MCF 10A (cell line): ENCODE measurements at places on chromosomes 4 and X. TPM values are rescaled to one million over a fixed set of nuclear protein-coding genes. Genes with fewer than 3 reads are reported as not detected.

GPR173 gene
- total RNA-seq, result 1.3 TPM in 2 replicates

SOD3 gene
- not detected in 2 replicates for total RNA-seq

CT47B1 gene
- total RNA-seq, result not detected in 2 replicates

DRD5 gene
- total RNA-seq, result not detected in 2 replicates

TCEAL3 gene
- total RNA-seq, result 15.1 and 18.9 TPM in 2 replicates

LRIT3 gene
- total RNA-seq, result 0.22 and 0.35 TPM in 2 replicates

SSX4 gene
- not detected in 2 replicates for total RNA-seq

EMCN gene
- total RNA-seq, result not detected in 2 replicates

DNA sequence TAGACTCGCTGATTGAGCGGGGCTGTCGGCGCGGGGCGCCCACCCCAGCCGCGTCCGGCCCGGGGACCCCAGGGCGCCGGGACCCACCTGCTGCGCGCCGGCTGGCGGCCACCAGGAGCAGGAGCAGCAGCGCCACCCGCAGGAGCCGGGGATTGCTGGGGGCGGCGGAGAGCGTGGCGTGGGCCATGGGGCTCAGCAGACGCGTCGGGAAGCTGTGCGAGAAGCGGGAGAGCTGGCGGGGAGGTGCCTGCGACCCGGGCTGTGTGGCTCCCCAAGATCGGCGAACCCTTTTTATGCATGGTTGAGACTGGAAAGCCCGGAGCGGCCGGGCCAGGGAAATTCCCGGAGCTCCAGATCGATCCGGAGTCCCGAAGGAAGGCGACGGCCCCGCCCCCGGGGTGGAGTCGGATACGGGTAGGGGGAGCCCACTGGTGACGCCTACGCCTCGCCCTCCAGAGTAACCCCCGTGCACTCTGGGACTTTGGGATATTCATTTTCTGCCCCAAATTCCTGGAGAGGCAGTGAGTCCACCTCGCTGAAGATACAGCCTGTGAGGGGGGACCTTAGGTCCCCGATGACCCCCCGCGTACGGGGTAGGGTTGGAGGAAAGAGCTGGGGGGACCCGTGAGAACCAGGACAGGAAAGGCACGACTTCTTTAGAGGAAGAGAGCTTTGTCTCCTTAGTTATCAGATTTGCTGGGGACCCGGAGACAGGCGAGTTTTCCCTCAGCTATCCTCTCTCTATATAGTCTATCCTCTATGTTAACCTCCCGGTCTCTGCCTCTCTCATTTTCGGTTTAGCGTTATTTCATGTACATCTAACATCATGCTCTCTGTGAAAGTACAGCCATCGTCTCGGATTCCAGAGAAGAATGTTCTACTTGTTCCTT is at the start of gene CXCL3:
Gene CXCL3, minus strand, starts transcription at position 265 of the 890 bp plus-strand sequence. Its CDS starts 78 bp downstream, at position 187.
- peak; percentile 64 for DNase-seq

- DNase-seq, result peak; percentile 43
These were observed 19.3 kb upstream of the MSMO1 start for GRCh38 chr4:165308166-165308565.

GRCh38 chrX:108022491-108023089 is 22.3 kb upstream of the VSIG1 start:
- no peak for DNase-seq

- DNase-seq, result no peak
These were observed 434.8 kb downstream of the MAPK10 start for GRCh38 chr4:85925071-85925470.

DNA sequence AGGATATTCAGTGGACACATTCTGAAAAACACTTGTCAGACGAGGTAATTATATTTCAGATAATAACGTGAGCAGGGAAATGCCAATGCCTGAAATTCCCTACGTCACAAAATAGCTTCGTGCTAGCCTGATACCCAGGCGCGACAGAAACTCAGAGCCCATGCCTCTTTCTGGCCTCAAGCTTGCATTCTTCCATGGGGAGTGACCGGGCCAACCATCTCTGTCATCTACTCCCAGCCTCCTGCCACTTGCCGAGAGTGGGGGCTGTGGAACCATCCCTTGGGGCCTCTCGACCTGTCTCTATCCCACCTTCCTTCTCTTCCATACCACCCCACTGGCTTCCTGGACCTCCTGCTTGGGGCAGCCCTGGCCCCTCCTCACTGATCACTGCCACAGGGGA is 34.5 kb upstream of the CDKN2AIP start:
- DNase-seq, result no peak

GRCh38 chrX:4710618-4711433 is 997.4 kb upstream of the PRKX start:
- peak; percentile 29 for DNase-seq

GRCh38 chr4:30720661-30721184 is 554 bp downstream of the PCDH7 start:
- peak; percentile 64 for DNase-seq

DNA sequence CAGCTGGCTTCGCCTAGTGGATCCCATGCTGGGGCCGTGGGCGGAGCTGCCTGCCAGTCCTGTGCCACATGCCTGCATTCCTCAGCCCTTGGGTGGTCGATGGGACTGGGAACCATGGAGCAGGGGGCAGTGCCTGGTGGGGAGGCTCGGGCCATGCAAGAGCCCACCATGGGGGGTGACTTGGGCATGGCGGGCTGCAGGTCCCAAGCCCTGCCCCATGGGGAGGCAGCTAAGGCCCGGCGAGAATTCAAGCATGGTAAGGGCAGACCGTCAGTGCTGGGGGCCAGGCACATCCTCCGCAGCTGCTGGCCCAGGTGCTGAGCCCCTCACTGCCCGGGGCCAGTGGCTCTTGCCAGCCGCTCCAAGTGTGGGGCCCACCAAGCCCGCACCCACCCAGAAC is 262.6 kb downstream of the CENPC start:
- DNase-seq, result no peak

DNA sequence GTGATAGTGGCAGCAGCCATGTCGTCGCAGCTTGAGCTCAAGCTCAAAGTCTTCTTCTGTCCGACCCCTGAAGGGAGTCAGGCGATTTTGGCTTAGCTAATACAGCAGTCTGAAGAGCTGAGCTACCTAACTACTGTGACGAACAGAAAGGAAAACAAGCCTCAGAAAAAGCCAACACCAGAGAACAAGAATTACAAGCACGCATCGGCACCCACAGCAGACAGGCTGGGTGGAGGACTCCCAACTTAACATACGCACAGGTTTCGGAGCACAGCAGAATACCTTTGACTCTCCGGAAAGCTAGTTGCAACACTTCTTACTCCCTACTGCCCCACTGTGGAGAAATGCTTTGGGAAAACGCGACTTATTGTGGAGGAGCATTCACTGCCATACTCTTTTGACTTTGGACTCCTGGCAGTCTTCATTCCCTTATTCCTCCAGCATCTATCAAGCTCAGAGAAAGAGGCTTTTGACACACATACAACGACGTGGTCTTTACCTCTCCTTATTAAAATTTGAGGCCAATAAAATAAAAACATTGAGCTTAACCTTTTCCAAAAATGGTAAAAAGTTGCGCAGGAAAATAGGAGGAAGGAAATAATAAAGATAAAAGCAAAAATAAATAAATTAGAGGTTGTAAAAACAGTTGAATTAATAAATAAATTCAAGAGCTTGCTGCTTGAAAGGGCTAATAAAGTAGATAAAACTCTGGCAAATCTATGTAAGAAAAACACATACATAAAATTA is 41.3 kb upstream of the GPC3 start:
- peak; percentile 70 for DNase-seq

- no peak for DNase-seq
These were observed 376.5 kb upstream of the MAD2L1 start for GRCh38 chr4:120443116-120443515.

DNA sequence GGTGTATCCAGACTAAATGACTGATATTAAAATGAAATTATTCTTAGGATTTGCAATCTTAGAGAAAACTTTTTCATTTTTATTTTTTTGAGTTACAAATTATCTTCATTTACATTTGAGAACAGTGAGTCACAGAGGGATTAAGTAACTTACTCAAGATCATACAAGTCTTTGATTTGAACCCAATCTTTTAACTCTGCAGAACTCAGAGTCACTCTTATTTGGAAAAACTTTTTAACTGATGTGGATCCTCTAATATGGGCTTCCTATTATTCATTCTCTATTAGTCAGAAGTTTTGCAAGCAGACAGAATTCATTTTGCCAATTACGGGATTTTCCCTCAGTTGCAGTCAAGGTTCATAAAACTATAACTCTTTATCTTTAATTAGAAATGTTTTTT is 20.1 kb downstream of the HPRT1 start:
- DNase-seq, result peak; percentile 24

DNA sequence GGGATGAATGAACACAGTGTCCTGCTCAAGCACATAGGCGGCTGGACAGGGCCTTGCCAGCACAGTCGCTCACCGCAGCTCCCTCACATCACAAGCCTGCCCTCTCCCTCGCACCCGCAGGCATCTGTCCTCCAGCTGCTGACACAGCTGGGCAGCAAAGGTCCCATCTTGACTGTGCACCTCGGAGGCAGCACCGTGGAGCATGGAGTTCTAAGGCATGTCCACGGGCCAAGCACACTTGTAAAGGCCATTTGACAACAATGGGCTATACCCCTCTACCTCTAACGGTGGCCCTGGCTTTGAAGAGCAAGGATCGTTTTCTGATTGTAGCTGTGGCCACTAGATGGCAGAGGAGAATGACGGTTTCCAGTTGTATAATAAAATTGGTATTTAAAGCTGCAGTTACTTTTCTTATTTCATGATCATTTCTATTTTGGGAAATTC is 53.8 kb downstream of the APLN start:
- peak; percentile 34 for DNase-seq

DNA sequence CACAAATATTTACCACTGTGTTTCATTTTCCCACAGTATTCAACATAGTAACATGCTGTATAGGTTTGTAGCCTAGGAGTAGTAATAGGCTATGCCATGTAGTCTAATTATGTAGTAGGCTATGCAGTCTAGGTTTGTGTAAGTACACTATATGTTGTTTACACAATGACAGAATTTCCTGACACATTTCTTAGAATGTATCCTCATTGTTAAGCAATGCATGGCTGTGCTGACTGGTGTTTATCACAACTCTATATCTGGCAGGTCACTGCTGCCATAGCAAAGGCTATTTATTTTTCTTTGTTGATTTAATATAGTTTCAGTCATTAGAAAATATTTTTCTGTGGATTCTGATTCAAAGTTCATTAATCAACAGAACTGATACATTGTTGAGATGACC is 108.3 kb upstream of the TEX13A start:
- peak; percentile 30 for DNase-seq

DNA sequence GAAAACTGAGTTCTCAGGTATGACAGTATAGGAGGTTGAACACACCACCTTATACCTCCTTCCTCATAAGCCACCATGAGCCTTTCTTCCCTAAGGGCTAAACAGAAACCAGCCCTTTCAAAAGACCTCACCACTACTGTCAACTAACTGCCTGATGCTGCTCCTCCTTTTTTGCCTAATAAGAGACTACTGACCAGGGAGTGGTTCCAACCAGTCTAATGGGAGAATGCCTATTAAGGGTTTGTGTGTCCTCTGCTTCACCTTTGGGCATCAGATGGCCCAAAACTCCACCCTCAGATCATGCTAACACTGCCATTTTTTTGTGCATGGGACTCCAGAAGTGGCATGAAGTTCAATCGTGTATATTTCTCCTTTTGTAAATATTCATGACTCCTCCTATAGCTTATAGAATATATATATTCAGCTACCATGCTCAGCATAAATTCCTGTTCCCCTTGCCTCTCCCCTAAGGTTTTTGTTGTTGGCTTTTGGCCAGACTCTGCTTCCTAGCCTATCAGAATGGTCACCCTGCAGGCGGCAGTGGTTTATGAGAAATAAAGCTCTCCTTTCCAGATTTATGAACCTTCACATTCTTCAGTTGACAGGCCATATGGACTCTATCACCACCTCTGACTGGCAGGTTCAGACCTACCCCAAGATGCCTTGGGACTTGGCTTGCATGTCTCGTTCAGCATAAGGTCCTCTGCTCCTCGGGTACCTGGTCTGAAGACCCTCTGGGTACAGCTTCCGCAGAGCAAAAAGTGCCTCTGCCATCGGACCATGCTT is 28.2 kb downstream of the FGFBP1 start:
- no peak for DNase-seq

- no peak for DNase-seq
These were observed 802.8 kb downstream of the FSTL5 start for GRCh38 chr4:161360982-161361381.
